ENCODE measurements at places on chromosomes 4 and X.

GRCh38 chrX:149284616-149285015 lies 220.5 kb downstream of the IDS start:
- no peak for DNase-seq

GRCh38 chrX:23936180-23936579 lies 28.4 kb downstream of the CXorf58 start:
- no peak for DNase-seq

DNA sequence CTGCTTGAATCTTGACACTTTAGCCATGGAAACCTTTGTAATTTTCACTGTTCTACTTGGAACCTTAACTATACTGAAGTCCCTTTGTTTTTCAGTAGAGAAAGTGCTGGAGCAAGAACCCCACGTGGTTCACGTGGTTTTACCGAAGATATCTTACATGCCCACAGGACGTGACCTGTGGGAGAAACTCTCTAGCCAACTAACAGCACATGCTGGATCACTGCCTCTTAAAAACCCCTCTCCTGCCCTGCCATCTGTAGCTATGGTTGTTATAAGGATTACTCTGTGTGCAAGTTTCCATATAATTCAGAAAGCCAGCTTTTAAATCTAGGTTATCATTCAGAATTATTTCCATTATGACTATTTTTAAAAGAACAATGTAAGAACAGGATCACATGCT lies 30.2 kb downstream of the SPANXD start:
- DNase-seq = no peak

- DNase-seq = no peak
Measured at GRCh38 chr4:19557161-19557560, 694.5 kb upstream of the SLIT2 start.
